ENCODE measurements at places on chromosomes 1 and 21. TPM values are rescaled to one million over a fixed set of nuclear protein-coding genes. Genes with fewer than 3 reads are reported as not detected.

GRCh38 chr1:193187114-193187513, 701 bp upstream of the B3GALT2 start:
- no peak for DNase-seq

DNA sequence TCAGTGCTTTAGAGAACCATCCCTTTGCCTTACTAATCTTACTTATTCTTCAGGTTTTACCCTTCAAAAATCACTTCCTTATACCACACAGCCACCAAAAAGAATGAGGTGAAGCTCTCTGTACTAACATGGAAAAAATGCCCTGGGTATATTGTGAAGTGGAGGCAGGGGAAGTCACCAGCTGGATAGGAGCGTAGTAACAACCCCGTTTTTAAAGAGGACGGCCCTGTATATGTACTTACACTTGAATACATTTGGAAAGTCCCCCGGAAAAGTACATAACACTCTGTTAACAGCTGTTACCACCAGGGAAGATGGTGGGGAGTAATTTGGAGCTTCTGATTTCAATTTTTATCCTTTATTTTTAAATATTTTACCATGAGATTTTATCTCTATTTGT, 28.2 kb upstream of the KHDRBS1 start:
- DNase-seq: no peak

DNA sequence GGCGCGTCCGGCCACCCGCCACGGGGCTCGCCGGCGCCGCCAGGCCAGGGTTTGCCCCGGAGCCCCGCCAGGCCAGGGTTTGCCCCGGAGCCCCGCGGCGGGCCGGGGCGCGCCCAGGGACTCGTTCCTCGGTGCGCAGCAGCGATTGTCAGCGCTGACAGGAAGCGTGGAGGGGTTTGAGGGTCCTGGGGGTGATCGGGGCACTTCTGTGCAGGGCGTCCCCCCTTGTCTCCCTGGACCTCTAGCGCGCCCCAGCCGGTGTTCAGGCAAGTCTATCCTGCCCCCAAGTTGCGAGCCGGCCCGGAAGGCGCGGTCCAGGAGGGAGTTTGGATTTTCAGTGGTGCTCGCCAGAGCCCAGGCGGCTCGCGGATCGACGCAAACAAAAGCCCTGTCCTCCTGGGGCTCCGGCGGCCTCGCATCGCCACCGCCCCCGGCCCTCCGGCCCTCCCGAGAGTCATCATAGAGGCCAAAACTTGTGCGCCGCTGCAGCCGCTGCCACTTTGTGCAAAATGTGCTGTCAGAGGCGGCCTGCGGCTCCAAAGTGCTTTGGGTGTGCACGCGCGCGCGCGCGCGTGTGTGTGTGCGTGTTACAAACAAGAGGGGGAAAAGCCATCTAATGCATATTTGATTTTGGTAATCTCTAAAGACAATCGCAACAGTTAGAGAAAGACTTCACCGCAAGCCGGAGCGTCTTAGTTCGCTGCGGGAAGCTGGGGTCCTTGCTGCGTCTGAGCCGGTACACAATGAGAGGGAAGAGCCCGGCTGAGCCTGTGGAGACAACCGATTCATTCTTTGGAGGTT, 1.0 kb downstream of the ROR1 start:
- DNase-seq: peak; percentile 77

DNA sequence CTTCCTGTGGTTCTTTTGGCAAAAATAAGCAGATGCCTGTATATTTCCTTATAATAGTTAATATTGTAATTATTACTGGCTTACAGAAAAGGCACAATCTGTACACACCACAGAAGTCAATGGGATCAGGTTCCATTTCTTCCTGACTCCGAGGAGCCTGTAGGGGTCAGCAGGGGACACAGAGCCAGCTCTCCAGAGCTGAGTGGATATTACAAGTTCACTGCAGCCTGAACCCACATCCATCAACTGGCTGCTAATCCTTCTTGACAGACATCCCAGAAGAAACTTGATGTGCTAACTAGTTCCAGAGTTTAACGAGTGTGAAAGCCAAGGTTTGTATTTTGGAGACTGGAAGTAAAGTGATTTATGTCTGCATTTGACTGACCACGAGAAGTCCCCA, 203.8 kb downstream of the LMX1A start:
- DNase-seq: no peak

GRCh38 chr1:215032911-215033526, 49.5 kb upstream of the KCNK2 start:
- no peak for DNase-seq

IKBKE gene
- 3.1 TPM for polyA plus RNA-seq

- DNase-seq: no peak
These were observed 39.2 kb upstream of the LRRC8D start for GRCh38 chr1:89781494-89782126.

OR2T11 gene
- polyA plus RNA-seq: not detected

DNA sequence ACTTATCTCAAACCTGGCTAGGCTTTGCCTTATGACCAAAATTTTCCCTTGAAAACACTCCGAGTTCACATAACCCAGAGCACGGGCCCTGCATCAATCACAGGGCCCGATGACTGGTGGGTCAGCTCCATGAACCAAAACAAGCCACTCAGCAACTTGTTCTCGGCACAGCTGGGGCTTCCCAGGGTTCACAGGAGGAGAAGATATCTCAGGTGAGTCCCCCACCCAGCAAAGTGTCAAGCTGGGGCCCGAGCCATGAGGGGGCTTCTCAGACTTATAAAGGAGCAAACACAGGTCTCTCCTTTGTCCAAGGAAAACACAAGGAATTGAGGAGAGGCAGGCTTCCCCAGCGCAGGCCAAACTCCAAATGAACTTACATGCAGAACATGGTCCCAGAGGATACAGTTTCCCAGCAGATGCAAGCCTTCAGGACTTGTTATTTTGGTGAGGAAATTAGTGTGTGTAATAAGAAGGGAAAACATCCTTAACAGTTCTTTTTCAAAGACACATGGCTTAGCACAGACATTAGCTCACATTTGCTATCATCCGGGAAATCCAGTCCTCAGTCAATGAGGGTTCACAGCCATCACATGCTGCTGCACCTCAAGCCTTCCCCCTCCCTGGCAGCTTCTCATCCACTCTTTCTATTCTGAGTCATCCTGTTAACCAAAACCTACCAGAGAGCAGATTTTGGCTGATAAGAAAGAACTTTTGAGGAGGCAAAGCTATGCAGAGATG, 98.1 kb upstream of the NFIA start:
- peak; percentile 80 for DNase-seq

DNA sequence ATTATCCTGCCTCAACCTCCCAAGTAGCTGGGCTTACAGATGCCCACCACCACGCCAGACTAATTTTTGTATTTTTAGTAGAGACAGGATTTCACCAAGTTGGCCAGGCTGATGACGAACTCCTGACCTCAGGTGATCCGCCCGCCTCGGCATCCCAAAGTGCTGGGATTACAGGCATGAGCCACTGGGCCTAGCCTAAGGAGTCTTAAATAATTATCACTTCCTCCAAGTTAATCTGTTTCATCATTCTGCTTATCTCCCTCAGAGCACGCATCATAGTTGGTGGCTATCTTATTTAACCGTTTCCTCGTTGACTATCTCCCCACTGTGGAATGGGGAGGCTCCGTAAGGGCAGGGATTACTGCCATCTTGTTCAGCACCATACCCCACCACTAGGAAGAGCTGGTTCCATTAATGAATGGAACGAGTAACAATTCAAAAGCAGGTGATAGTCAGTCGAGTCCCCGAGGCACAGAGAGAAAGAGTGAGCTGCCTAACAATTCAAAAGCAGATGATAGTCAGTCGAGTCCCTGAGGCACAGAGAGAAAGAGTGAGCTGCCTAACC, 52.7 kb downstream of the GLUL start:
- DNase-seq: no peak

DNA sequence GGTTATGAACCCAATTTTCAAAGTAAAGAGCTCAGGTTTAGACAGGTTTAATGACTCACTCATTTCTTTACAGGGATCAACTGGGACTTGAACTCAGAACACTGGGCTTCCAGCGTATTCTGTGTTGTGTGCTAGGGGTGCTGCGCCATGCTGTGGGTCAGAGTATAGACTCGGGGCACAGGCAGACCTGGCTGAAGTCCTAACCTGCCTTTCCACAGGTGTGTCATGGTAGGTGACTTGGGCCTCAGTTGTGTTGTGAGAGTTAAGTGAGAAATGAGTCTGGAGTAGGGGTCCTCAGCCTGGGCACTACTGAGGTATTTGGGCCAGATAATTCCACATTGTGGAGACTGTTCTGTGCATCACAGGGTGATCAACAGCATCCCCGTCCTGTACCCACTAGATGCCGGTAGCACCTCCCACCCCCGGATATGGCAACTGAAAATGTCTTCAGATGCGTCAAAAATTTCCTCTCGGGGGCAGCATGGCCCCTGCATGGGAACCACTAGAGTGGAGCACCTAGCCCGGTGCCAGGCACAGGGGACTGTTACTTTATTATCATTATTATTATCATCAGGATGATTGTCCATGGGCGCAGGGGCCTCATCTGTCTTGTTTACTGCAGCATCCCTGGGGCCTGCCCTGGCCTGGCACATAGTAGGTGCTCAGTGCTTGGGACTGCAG, 575.5 kb downstream of the PTPRU start:
- no peak for DNase-seq

- no peak for DNase-seq
These were observed 1.3 kb downstream of the GPR157 start for GRCh38 chr1:9127395-9128165.

DNA sequence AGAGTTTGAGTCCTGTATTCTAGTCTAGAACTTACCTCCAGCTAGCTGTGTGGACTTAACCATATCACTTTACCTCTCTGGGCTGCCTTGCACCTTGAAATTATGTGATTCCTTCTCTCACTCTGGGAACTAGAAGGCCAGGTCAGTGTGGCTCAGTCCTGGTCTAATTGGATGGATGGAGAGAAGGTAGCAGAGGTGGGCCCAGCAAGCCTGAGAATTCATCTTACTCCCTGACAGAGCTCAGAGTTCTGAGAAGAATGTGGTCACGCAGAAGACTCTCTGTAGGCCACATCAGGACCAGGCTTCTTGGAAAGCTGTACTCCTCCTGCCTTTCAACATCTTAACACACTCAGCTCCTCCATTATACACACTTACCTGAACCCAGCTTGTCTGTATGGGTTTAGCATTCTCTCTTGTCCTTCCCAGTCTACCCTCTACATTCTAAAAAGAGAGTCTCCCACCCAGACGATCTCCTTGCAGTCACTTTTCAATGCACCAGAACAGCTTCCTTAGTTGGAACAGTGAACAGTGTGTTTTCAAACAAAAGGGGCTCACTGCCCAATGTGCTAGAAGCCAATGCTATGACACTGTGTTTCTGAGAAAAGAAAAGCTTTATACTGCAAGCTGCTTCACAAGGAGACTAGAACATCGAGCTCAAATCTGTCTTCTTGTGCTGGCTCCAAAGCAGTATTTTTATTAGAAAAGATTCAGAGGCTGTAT, 60.5 kb downstream of the CAPN9 start:
- DNase-seq: no peak

RIMS3 gene
- 0.46 TPM for polyA plus RNA-seq

GRCh38 chr1:107662971-107663370, 302.0 kb downstream of the VAV3 start:
- no peak for DNase-seq

RHCE gene
- 2.6 TPM for polyA plus RNA-seq

GRCh38 chr1:23288201-23288600, 55.9 kb downstream of the HNRNPR start:
- no peak for DNase-seq

DNA sequence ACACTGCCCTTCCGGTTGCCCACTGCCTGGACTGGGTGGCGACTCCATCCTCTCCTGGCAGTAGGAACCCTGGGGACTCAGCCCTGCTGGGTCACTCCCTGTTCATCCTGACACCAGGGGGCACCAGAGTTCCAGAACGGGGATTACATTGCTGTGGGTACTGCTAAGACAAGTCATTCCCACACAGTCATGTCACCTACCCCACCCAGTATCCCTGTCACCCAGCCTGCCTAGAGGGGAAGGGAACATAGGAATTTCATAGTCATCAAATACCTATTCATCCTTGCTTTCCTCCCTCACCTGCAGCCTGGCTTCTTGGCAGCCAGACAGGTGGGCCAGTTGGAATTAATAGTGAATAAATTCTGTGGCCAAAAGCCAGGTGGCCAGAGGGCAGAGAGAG, 9.8 kb upstream of the SFN start:
- DNase-seq: peak; percentile 59

- no peak for DNase-seq
These were observed 7.9 kb downstream of the PGBD2 start for GRCh38 chr1:248913933-248914332.

HES2 gene
- polyA plus RNA-seq: 0.21 TPM

NHLH1 gene
- polyA plus RNA-seq: 1.5 TPM

AXDND1 gene
- polyA plus RNA-seq: not detected

GRCh38 chr1:206583707-206584648, 28.3 kb downstream of the EIF2D start:
- DNase-seq: peak; percentile 69

GPR3 gene
- 0.49 TPM for polyA plus RNA-seq

- DNase-seq: no peak
These were observed 2.5 kb downstream of the BACE2 start for GRCh38 chr21:41170442-41170841.

EFHD2 gene
- 33.1 TPM for polyA plus RNA-seq

RNU1-2 gene
- polyA plus RNA-seq: not detected

GRCh38 chr1:240338837-240339236, 247.2 kb downstream of the FMN2 start:
- no peak for DNase-seq

- DNase-seq: peak; percentile 27
These were observed 860.4 kb downstream of the PLA2G4A start for GRCh38 chr1:187689129-187689528.

GRCh38 chr1:167943541-167943940, 6.7 kb upstream of the MPC2 start:
- DNase-seq: no peak

CTSS gene
- 19.2 TPM for polyA plus RNA-seq

- DNase-seq: no peak
These were observed 731 bp upstream of the ZNF683 start for GRCh38 chr1:26373281-26373680.

GRCh38 chr1:150563340-150564038, 14.3 kb downstream of the ADAMTSL4 start:
- no peak for DNase-seq

GRCh38 chr1:91753878-91754277, 132.1 kb downstream of the TGFBR3 start:
- no peak for DNase-seq

- DNase-seq: no peak
These were observed 2.6 kb downstream of the HMGN2 start for GRCh38 chr1:26474818-26475217.

GRCh38 chr1:167565922-167566321, 12.4 kb upstream of the CREG1 start:
- no peak for DNase-seq

USH2A gene
- polyA plus RNA-seq: 0.05 TPM

- DNase-seq: peak; percentile 6
These were observed 650 bp downstream of the PCNX2 start for GRCh38 chr1:233294913-233295236.

CHI3L2 gene
- not detected for polyA plus RNA-seq

All from hindlimb muscle (tissue), 1 donor.